ENCODE measurements at places on chromosomes 12 and 14. TPM values are rescaled to one million over a fixed set of nuclear protein-coding genes. Genes with fewer than 3 reads are reported as not detected.

DPPA3 gene
- total RNA-seq, result 1.1 TPM

CYP27B1 gene
- 30.2 TPM for total RNA-seq

DNA sequence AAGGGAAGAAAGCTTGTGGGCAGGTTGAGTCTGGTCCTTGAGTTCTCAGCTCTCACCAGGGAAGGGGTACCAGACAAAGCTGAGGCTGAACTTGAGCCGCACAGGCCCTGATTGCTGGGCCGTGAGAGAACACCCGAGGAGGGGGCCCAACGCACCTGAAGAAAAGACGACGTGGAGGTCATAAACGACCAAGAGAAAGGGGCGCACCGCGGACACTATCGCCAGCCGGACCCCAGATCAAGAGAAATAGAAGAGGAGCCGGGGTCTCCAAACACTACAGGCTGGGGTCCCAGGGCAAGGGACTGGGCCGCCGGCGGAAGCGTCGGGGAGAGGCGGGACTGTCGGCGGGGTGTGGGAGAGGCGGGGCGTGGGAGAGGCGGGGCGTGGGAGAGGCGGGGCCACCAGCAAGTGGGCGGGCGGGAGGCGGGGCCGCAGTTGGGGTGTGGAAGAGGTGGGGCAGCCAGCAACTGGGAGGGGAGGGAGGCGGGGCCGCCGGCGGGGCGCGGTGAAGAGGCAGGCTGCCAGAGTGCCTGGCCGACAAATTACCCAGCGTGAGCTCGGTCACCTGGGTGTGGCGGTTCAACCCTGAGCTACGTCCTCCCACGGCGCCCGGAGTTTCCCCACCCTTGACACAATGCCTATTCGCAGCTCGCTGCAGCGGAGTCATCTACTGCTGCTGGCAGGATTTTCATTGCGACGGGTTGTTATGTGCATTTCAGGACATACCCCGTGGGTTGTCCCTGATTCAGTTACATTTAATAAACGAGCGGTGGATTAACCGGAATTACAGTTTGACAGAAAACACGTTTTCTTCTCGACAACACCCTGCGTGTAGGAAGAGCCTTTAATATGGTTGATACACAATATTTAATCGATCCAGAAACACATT, 15.5 kb upstream of the NEMF start:
- H3K36me3 ChIP-seq, result no peaks in the 10 kb centered on the region
- H3K27me3 ChIP-seq, result no peaks in the 10 kb centered on the region
- H3K27ac ChIP-seq, result peak overlapping the region; percentile 87

GRCh38 chr12:66756631-66757030, 77.8 kb upstream of the GRIP1 start:
- no peaks in the 10 kb centered on the region for H3K4me1 ChIP-seq
- H3K36me3 ChIP-seq, result no peaks in the 10 kb centered on the region
- H3K4me3 ChIP-seq, result no peak overlapping the region
